Spleen (tissue), 13 donors: ENCODE measurements at places on chromosomes 7 and 10. TPM values are rescaled to one million over a fixed set of nuclear protein-coding genes. Genes with fewer than 3 reads are reported as not detected.

The LIPM gene
- total RNA-seq, result not detected

The DLX6 gene
- not detected for total RNA-seq

DNA sequence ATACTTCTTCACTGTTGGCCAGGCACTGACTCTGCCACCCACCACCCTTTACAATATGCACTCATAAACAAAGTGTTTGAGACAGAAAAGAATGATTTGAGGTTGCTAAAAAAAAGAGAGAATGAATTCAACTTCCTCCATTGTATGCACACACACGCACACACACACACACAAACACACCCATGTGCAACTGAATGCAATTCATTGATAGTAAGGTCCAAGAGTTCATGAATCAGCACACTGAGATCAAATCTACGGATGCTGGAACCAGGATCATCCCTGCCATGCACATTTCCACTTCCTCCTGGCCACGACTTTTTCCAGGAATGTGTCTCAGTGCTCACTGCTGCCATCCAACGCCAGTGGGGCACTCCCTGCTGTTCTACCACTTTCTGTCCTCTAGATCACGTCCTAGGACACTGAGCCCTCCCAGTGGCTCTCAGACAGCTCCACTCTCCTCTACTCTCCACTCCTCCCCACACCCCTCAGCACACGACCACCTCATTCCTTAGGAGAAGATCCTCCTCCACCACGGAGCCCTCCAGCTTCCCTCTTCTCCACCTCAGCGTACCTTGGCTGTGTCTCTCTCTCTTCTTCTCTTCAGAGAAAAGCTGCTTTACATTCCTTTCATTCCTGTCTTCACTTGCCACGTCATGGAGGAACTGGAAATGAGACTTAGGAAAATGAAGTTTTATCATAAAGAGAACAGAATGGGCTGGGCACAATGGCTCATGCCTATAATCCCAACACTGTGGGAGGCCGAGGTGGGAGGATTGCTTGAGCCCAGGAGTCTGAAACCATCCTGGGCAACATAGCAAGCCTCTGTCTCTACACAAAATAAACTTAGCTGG lies 12.0 kb upstream of the TMEM213 start:
- no peak overlapping the region for H3K4me3 ChIP-seq
- peak; percentile 27 for DNase-seq
- no peaks in the 10 kb centered on the region for H3K27me3 ChIP-seq
- H3K4me1 ChIP-seq, result no peaks in the 10 kb centered on the region

GRCh38 chr10:24847112-24848070 lies 105.0 kb downstream of the PRTFDC1 start:
- no peak overlapping the region for H3K4me3 ChIP-seq
- H3K27ac ChIP-seq, result no peak overlapping the region
- H3K27me3 ChIP-seq, result no peaks in the 10 kb centered on the region
- H3K36me3 ChIP-seq, result no peaks in the 10 kb centered on the region
- H3K4me1 ChIP-seq, result no peaks in the 10 kb centered on the region
- DNase-seq, result no peak

- no peak for DNase-seq
- no peaks in the 10 kb centered on the region for H3K27me3 ChIP-seq
Observed at GRCh38 chr7:79872176-79872575, 262.5 kb upstream of the GNAI1 start.

The GSTO2 gene
- total RNA-seq, result 0.70 TPM

GRCh38 chr7:1964913-1965578 lies 267.7 kb downstream of the MAD1L1 start:
- peaks cover 57% of the 10 kb centered on the region for H3K36me3 ChIP-seq
- H3K4me3 ChIP-seq, result no peak overlapping the region
- DNase-seq, result peak; percentile 58
- no peak overlapping the region for H3K27ac ChIP-seq

DNA sequence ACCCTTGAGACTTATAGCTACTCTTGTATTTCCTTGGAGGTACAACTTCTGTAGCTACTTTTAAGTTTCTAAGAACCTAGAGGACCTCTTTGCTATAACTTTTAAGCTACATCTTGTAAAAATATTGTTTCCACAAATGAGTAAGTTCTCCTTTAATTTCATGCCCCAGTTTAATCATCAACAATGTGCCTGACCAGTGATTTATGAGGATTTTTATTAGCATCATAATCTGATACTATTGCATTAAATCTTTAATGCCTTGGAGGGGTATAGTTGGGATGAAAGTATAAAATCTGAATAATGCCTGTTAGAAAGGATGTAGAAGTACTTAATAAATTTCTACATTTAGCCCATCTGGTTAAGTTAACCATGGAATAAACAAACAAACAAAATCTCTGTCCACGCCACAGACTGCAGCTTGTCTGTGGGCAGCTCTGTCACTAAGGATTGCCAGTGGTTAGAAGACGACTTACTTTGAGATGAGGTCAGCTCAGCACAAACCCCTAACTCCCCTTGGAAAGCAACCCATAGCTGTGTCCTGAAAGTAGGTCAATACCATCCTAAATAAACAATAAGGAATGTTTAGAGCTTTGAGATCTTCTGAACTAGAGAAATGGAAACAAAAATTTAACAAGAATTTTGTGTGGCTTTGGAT lies 18.3 kb downstream of the UBE2D1 start:
- H3K4me1 ChIP-seq, result peaks cover 6% of the 10 kb centered on the region
- H3K4me3 ChIP-seq, result no peak overlapping the region
- DNase-seq, result no peak
- H3K36me3 ChIP-seq, result no peaks in the 10 kb centered on the region
- no peaks in the 10 kb centered on the region for H3K27me3 ChIP-seq

DNA sequence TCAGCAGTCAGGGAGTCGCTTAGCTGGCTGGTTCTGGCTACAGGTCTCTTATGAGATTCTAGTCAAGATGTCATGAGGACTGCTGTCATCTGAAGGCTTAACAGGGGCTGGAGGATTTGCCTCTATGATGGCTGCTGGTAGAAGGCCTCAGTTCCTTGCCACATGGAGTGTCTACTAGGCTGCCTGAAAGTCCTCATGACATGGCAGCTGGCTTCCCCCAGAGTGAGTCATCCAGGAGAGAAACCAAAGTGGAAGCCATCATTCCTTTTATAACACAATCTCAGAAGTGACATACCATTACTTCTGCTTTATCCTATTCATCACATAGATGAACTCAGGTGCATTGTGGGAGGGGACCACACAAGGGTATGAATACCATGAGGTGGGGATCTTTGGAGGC lies 75.1 kb downstream of the EXOC6 start:
- H3K27me3 ChIP-seq, result no peaks in the 10 kb centered on the region
- peaks cover 64% of the 10 kb centered on the region for H3K36me3 ChIP-seq
- DNase-seq, result no peak
- H3K4me1 ChIP-seq, result no peaks in the 10 kb centered on the region
- H3K27ac ChIP-seq, result no peak overlapping the region

DNA sequence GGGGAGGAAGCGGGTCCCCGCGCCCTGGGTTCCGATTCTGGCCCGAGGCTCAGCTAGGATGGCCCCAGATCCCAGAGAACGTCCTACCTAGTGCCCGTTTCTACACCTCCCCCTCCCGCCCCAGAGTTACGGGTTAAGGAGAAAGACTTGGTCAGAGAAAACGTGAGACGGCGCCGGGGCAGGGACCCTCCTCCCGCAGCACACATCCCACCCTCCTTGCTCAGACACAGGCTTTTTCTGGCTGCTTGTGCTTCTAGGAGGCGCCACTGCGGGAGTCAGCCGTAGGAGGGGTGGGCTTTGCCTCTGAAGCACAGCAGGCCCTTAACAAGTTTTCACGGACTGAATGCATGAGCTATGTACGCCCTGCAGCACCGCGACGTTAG lies 104.9 kb upstream of the LEP start:
- H3K27ac ChIP-seq, result no peak overlapping the region
- no peak for DNase-seq
- H3K27me3 ChIP-seq, result peaks cover 10% of the 10 kb centered on the region

- H3K4me3 ChIP-seq, result peak within 1 kb of the TSS; percentile 37
- no peaks in the 10 kb centered on the region for H3K36me3 ChIP-seq
- DNase-seq, result no peak
Observed at GRCh38 chr10:48604991-48605508, at the start of gene ARHGAP22. ARHGAP22 (minus strand) TSS chr10:48605073; CDS start chr10:48604796, 277 bp downstream.

DNA sequence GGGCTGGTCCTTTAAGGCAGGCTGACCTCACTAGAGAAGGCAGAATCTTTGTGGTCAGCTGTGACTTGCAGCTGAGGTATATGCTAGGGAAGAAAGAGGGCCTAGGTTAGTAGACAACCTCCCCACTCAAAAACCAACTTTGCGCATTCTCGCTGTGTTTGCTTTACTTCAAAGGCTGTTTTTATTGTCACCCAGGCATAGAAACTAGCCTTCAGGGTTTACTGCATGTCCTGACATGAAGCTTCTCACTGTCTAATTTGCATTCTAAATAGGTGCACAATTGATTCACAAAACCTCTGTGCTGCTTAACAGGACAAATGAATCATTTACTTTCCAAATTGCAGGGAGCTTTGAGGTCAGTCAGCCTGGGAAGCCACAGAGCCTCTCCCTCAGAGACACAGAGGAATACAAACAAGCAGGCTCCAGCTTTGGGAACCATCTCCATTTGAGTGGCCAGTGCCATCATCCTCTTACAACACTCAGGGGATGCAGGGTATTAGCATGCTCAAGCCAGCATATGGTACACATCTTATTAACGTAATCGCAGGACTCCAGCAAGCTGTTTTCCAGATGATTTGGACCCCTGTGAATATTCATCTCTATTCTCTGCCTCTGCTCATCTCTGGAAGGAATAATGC lies 596.4 kb upstream of the GHITM start:
- no peak overlapping the region for H3K27ac ChIP-seq
- H3K36me3 ChIP-seq, result no peaks in the 10 kb centered on the region
- DNase-seq, result no peak
- no peaks in the 10 kb centered on the region for H3K4me1 ChIP-seq
- no peak overlapping the region for H3K4me3 ChIP-seq

The MYO3A gene
- total RNA-seq, result 0.25 TPM

The CFAP70 gene
- total RNA-seq, result 2.8 TPM

DNA sequence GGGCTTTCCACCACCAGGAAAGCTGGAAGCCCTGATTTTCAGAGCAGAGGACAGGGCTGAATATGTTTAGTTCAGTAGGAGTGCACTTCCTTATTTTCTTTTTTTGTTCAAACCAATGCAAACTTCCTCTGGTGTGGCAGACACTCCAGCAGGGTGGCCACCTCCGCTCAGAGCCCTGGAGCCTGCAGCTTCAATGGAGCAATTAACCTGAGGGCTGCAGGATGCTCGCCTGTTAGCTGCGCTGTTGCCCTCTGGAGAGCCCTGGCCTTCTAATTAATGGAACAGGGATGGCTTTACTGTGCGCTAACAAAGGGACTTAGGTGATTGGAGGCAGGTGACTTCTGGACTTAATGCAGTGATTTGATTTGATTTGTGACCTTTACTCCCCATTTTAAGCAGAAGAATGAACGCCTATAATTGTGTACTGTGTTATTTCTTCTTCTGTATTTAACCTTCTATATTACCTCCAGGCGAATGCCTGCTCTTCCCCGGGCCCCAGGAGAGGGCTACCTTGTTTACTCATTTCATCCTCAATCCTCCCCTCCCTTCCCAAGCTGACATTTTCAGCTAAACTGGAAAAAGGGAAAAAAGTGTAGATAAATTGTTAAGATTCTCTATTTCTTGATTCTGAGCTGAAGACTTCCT lies 123.0 kb upstream of the CTBP2 start:
- H3K4me3 ChIP-seq, result no peak overlapping the region
- H3K27me3 ChIP-seq, result no peaks in the 10 kb centered on the region
- no peak overlapping the region for H3K27ac ChIP-seq
- H3K36me3 ChIP-seq, result no peaks in the 10 kb centered on the region

- no peak overlapping the region for H3K4me3 ChIP-seq
- no peaks in the 10 kb centered on the region for H3K36me3 ChIP-seq
- peaks cover 12% of the 10 kb centered on the region for H3K4me1 ChIP-seq
- peaks cover 24% of the 10 kb centered on the region for H3K27me3 ChIP-seq
- no peak overlapping the region for H3K27ac ChIP-seq
Observed at GRCh38 chr7:30987178-30987577, 23.4 kb downstream of the GHRHR start.

DNA sequence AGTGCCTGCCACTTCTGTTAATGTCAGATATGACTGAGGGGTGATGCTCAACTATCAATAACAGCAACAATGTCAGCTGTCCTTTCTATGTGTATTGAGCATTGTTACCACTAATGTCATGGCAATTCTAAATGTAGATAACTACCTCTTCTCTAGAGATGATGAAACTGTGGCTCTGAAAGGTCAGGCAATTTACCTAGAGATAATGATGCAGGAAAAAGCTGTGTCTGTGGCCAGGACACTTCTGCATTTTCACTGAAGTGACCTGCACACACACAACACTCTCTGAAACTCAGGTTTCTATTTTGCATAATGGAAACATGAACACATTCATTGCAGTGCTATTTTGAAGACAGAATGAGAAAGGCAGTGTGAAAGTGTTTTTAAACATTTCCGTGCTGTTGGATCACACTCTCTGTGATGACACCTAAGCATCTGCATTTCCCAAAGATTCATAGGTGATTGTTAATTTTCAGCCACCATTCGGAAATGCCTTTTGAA lies 148.2 kb downstream of the KCND2 start:
- no peak overlapping the region for H3K4me3 ChIP-seq
- H3K36me3 ChIP-seq, result no peaks in the 10 kb centered on the region
- no peak overlapping the region for H3K27ac ChIP-seq

DNA sequence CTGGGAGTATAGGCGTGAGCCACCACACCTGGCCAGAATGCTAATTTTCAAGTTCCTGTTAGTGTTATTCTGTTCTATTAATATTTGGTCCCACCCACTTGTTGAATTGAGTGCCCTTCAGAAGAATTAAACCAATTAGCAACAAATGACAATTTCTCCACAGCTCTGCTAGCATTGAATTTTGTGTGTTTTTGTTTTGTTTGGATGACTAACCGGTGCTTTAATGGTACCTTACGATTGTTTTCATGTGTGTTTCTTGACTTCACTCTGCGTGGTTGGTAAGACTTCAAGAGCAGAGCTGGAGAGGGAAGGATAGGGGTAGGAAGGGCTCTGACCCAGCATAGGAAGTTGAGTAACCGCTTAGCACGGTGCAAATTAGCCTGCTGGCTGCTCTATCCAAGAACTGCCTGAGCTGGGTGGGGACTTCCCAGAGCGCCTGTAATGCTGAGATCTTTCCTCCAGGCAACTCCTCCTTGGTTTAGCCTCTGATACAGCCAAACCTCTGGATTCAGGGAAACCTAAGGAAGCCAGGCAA lies 4.6 kb downstream of the ARPC1B start:
- peaks cover 91% of the 10 kb centered on the region for H3K4me1 ChIP-seq
- no peaks in the 10 kb centered on the region for H3K27me3 ChIP-seq
- peak overlapping the region; percentile 98 for H3K27ac ChIP-seq
- no peaks in the 10 kb centered on the region for H3K36me3 ChIP-seq
- no peak overlapping the region for H3K4me3 ChIP-seq
